Substantia nigra (tissue), 51 donors: ENCODE measurements at places on chromosomes 5 and 9.

DNA sequence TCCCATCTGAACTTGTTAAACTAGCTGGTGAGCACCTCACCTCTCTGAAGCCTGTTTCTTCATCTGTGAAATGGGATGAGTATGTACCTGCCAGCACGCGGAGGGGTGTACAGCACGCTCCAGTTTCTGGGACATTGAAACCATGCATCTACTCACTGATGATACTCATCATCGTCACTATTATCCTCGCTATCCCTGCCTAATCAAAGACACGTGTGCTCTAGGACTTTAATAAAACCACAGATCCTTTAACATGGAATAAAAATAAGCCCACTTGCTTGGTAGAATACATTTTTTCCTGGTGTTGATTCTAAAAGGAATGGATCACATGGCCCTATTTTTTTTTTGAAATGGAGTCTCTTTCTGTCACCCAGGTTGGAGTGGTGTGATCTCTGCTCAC is 37.3 kb upstream of the POMT1 start:
- DNase-seq: no peak

- DNase-seq: no peak
Measured at GRCh38 chr9:94624629-94625028, 14.7 kb downstream of the FBP1 start.

DNA sequence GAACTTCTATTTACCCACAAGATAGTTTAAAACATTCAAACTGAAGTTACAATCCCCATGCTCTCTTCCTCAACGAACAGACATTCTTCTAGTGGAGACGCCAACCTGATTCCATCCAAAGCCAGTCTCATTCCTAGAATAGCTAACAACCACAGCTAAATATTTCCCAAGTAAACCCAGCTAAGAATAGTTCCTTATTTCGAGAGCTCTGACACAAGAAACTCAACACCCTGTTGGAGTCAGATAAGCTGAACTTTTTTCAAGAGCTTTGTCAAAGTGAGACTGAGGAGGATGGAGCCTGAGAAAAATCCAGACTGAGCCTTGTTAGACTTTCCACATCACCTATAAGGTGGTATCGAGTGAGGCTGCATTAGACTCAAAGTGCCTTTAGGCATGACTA is 56.7 kb upstream of the RPS23 start:
- no peak for DNase-seq

DNA sequence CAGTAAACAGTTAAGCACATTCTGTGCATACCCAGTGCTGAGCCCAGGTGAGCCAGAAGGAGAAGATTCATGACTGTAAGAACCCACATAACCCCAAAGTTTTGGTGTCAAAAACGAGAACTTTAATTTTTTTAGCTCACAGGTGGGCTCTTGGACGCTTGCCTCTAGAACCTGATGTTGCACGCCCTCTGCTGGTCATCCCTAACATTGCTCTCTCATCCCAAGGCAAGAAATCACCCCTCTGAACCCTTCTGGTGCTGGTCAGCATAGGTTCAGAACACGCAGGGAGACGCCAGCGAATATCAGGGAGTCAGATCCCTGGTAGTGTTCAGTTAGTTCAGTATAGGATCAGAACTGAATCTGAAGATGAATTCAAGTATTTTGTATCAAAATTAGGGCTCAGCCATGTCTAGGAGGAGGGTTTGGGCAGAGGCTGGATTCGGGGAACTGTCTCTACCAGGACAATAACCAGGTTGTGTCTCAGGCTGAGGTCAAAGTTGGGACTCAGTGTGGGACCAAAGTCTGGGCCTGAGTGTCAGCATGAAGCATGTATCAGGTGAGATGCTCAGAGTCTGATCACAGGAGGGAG is 4.1 kb upstream of the DNAJB5 start:
- DNase-seq: peak; percentile 57

GRCh38 chr5:176144508-176144907 is 93.7 kb upstream of the SIMC1 start:
- no peak for DNase-seq

GRCh38 chr5:93278896-93279295 is 302.1 kb downstream of the NR2F1-AS1 start:
- no peak for DNase-seq
